Right kidney (tissue), 9 donors: ENCODE measurements at places on chromosomes 1 and 21.

DNA sequence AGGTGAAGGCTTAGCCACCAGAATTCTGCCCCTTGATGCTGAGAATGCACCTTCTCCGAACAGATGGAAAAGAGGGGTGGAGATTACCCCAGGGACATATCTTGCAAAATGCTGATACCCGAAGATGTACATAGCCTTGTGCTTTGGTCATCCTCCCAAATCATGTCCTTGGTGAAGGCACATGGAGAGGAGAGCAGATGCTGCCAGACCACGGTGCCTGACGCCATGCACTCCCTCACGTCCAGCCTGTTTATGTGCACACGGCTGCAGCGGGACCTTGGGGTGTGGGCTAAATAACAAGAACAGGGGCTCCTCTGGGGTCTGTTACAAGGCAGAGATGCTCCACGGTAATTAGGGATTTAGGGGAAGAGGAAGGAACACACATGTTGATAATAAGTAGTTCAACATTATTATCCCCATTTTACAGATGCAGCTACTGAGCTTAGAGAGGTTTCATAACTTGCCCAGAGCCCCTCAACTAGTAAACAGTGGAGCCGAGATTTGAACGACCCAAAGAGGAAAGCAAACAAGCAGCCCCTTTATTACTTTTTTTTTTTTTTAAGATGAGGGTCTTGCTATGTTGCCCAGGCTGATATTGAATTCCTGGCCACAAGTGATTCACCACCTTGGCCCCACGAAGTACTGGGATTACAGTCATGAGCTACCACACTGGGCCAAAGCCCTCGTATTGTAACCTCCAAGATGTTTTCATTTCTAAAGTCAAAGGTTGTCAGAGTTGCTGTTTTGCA, 12.9 kb downstream of the EPHX1 start:
- DNase-seq: no peak

DNA sequence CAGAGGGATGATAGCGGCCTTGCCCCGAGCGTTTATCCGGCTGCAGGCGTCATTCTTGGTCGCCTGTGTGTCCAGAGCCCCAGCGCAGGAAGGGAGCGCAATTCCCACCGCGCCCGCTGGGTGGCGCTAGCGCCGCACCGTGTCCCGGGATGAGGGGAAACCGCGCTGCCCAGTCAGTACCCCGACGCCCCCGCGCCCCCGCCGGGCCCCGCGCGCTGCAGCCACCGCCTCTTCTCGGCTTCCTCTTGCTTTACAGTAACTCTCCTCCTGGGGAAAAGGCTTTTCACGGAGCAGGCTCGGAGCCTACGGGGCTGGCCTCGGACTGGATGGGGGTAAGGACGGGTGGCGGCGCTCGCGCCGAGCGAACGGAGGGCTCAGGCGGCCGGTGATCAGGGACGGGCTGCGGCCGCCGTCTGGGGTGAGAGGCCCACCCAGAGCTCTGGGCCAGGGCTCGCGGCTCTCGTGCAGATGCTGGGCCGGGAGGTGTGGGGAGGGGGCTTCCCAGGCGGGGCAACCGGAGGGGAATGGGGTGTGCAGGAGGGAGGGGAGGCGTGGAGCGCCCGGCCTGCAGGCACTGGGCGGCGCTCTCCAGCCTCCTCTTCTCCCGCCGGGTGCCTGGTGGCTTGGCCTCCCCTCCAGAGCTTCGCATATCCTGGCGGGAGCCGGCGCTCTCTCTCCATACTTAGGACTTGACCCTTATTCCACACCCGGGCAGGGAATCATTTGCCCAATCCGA, 29.8 kb downstream of the TEX35 start:
- peak; percentile 97 for DNase-seq

DNA sequence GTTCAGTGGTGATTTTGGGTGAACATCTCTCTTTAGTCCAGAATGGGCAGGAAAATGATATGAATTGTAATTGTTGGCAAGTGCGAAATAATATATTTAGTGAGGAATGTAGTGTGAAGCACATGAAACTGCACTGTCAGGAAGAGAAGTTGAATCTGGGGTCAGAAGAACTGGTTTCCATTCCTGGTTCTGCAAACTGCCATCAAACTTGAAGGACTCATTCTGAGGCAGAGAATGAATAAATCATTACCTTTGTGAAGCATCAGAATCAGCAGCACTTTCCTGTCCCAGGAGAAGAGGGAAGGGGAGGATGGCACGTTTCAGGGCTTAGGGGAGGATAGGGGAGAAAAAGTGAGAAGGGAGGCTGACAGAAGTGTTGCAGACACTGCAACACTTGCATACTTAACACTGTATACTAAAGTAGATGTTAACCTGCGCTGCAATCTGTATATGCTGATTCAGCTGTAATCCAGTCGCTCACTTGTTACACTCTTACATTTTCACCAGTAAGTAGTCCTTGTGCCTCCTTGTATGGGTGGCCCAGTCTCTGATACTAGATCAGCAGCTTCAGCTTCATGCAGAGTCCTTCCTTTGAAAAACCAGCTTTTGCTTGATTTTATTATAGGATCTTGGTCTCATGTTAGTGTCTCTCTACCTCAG, 10.5 kb upstream of the RPTN start:
- no peak for DNase-seq

DNA sequence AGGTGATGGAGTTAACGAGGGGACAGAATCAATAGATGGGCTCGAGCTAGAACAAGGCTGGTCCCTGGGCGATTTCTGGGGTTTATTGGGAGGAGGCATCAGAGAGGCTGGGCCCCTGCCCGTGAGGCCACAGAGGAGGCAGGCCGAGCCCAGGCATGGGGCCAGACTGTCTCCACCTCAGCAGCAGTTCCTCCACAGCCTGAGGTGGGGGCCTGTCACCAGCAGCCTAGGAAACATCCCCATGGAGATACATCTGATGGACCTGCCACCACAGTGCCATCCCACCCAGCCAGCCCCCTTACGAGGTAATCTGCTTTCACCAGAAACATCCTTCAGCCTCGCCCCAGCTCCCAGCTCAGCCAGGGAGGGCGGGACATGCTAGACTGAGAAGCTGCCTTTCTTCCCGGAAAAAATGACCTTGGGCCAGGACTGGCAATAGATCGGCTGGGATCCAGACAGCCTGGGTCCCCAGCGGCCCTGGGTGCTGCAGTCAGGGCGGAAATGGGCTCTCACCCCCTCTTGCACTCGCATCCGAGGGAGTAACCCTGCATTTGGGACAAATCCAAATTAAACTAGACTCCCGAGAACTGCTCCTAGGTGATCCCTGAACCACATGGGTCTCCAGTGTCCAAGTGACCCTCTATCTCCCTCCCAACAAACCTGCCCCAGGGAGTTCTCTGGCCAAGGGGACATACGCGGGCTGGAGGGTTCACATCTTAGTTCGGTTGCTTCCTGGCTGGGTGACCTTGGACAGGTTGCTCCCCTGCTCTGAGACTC, 10.0 kb upstream of the EPHA8 start:
- no peak for DNase-seq

GRCh38 chr1:218613105-218613504, 268.0 kb downstream of the TGFB2 start:
- DNase-seq: no peak

DNA sequence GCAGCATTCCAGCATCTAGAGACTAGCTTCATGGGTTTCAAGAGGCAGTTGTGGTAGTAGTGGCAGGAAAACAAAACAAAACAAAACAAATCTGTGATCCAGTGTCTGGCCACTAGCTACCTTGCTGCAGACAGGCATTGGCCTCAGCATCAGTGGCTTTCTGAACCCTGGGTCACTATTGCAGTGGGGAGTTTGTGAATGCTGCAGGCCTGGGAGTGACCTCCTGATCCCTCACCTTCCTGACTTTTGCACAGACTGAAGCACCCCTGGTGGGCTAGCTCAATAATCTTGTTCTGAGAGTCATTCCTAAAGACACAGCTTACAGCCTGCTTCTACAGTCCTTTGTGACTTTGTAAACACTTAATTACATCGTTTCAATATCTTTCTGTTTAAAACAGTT, 24.9 kb upstream of the APCS start:
- DNase-seq: no peak

DNA sequence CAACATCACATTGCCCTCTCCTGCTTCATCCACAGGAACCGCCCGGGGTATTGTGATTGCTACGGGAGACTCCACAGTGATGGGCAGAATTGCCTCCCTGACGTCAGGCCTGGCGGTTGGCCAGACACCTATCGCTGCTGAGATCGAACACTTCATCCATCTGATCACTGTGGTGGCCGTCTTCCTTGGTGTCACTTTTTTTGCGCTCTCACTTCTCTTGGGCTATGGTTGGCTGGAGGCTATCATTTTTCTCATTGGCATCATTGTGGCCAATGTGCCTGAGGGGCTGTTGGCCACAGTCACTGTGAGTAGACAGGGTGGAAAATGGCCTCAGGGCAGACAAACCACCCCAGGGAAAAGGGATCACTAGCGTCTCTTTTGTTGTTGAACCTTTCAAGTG, 12.7 kb downstream of the ATP1A4 start:
- DNase-seq: no peak

- no peak for DNase-seq
Observed at GRCh38 chr1:214966346-214966745, 116.2 kb upstream of the KCNK2 start.

DNA sequence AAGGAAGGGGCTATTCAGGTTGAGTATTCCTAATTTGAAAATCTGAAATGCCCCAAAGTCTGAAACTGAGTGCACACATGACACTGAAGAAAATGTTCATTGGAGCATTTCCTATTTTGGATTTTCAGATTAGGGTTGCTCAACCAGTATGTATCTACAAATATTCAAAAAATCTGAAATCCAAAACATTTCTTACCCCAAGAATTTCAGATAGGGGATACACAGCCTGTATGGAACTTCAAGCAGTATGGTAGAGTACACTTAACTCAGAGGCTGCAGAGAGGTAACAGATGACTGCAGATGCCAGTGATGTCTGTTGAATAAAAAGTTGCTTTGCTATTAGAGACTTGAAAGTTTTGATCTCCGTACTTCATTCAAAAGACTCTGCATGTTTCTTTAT, 19.0 kb downstream of the YTHDF2 start:
- no peak for DNase-seq

DNA sequence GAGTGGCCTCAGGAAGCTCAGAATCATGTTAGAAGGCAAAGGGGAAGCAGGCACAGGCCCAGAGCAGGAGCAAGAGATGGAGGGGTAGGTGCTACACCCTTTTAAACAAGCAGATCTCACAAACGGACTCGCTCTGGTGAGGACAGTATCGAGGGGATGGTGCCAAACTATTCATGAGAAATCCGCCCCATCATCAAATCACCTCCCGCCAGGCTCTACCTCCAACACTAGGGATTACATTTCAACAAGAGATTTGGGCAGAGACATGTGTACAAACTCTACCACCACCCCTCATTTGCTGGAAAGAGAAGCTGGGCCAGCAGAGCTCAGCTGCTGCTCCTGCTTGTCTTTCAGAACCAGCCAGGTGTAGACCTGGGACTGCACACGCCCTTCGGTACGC, 32.9 kb downstream of the MIS18A start:
- DNase-seq: no peak

GRCh38 chr1:16013220-16013907, 4.5 kb downstream of the HSPB7 start:
- no peak for DNase-seq

- no peak for DNase-seq
Observed at GRCh38 chr1:89257041-89257440, 15.6 kb downstream of the GBP5 start.

- no peak for DNase-seq
Observed at GRCh38 chr1:114339379-114339778, 171.6 kb downstream of the TRIM33 start.

DNA sequence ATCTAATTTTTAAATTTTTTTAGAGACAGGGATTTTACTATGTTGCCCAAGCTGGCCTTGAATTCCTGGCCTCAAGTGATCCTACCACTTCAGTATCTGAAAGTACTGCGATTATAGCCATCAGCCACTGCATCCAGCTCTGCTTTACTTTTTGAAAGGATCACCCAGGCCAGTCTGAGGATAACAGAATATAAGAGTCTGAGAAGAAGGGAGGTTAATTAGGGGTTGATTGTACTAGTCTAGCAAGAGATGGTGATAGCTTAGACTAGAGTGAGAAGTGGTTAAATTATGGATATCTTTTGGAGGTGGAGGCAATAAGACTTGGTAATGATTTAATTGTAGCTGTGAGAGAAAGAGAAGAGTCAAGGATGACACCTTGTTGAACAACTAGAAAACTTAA, 32.2 kb downstream of the PHACTR4 start:
- DNase-seq: no peak

DNA sequence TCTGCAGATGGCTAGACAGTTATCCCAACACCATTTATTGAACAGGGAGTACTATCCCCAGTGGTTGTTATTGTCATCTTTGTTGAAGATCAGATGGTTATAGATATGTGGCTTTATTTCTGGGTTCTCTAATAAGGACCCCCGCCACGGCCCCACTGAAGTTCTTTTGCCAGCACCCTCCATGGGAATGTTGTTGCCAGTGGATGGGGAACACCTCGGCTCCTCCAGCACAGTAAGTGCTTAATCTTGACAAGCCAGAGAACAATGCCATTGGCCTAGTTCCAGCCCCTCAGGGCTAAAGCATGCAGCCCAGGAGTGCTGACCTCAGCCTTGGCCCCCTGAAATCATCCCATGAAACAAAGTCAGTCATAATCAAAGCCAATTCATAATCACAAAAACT, 337.6 kb downstream of the AGBL4 start:
- no peak for DNase-seq

- DNase-seq: no peak
Observed at GRCh38 chr1:166950156-166950555, 25.2 kb downstream of the ILDR2 start.
